ENCODE measurements at places on chromosomes 12 and 14.

GRCh38 chr12:22746720-22747119 lies 121.7 kb downstream of the ETNK1 start:
- no peak for DNase-seq

DNA sequence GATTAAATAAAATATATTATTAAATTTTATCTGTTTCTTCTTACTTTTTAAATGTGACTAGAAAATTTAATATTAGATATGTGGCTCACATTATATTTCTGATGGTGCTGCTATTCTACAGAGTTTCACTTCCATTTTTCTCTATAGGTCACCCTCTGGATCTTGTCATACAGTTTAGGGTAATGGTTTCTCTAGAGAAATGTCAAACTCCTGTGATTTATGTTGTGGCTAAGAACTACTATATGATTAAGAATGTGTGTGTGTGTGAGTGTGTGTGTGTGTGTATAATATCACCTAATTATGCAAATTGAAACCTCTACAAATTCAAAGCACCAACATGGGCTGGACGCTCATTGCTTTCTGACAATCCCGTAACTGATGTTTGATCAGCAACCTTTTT lies 325.9 kb downstream of the ADAMTS20 start:
- no peak for DNase-seq

DNA sequence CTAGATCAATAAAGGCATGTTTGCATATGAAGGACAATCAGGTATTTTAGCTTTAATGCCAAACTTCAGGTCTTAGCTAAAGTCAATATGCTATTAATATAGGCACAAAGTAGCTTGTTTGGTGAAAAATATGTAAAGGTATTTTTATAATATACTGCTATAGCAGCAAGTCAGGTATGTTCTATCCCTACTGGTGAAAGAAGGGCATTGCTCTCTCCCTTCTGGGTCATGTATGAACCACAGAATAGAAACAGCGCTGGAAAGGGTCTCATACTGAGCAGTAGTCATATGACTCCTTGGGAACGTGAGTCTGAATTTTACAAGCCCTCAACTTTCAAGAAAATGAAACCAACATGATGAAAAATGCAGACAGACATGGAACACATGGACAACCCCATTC lies 314.6 kb downstream of the GRIN2B start:
- DNase-seq: no peak

GRCh38 chr12:6774499-6775062 lies 2.3 kb downstream of the LAG3 start:
- DNase-seq: no peak

GRCh38 chr12:101857043-101857558 lies 20.3 kb upstream of the DRAM1 start:
- no peak for DNase-seq

- no peak for DNase-seq
Measured at GRCh38 chr12:112602150-112602549, 183.4 kb downstream of the PTPN11 start.

DNA sequence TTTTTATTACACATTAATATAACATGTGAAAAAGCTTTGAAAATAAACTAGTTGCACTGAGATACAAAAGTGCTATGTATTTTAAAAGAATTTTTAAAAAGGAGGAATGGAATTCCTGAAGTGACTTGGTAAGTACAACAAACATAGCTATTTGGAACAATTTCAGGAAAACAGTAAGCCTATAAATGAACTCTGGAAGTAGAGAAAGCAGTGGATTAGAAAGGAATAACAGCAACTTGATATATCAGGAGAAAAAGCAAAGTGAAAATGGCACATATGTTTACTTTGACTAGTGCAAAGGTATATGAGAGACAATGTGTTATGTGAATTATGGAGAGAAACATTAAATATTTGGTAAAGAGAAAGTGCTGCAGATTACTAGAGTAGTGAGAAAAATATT lies 811.7 kb downstream of the C12orf50 start:
- no peak for DNase-seq

DNA sequence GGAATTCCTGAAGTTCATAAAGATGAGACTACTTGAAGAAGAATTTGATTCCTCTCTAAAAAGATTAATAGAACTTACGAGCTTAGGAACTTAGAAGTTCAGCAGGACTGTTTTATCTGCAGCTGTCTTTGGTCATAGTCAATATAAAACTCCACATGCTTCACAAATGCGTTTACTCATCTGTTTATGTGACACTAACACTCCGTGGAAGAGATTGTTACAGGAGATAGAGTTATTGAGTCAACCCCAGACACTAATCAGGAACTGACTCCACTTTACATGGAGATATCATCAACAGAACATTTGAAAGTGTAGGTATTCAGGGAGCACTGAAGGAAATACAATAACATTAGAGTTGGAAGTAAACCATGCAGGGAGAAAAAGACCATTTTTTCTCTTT lies 92.8 kb downstream of the LRFN5 start:
- DNase-seq: no peak

DNA sequence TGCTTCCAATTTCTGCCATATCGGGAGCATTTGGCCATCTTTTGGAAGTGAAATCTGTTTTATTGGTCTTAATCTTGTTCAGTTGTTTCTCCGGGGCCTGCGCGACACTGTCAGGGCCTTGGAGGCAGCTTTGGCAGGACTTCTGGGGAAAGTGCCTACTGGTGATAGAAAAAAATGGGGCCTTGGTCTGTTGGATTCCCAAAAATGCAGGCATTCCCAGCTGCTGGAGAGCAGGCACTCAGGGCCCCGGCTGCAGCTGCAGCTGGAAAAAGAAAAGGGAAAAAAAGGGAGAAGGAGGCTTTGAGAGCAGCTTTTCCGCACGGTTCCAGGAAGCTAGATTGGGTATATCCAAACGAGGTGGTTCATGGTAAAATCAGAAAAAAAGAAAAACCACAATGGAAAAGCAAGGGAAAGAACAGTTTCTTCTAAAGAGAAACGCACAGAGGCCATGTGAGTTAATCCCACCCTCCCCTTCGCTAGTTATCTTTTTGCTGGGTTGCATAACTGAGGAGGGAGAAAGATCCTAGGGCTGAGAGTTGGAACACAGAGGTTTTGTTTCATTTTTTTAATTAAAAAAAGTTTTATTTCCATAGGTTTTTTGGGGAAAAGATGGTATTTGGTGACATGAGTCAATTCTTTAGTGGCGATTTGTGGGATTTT lies 134.7 kb upstream of the RFLNA start:
- no peak for DNase-seq

DNA sequence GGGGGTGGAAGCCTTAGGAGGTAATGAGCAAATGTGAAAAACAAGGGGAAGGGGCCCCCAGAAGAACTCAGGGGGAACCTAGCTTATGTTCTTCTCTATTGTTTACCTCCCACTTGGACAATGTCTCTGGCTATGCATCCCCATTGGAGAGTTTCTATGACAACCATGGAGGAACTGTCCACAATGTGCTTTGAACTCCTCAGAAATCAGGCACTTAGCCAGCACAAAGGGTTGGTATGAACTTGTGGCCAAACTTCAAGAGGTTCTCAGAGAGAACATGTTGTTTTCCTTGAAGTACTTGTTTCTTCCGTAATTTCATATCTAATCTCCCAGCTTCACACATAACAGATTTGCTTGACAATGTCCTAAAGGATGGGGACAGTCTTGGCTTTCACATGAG lies 202.8 kb upstream of the PELI2 start:
- no peak for DNase-seq

- no peak for DNase-seq
Measured at GRCh38 chr12:26741584-26742227, 91.3 kb downstream of the ITPR2 start.

DNA sequence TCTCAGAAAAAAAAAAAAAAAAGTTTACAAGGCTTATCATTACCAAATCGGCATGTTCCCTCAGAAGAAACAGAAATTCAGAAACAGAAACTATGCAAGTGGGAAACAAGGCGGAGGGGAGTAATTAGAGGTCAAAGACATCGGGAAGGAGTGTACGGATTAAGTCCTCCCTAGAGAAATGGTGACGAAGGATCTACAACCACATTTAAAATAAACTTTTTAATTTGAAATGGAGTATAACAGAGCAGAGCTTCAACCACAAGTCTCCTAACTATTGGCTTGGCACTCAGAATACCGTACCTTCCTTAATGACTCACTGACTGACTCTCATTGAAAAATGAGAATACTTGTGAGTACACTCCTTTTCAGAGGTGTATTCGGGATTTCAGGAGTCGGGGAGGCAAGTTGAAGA lies 908 bp downstream of the ENTPD5 start:
- no peak for DNase-seq

GRCh38 chr12:54489857-54490256 lies 7.7 kb upstream of the NCKAP1L start:
- no peak for DNase-seq

DNA sequence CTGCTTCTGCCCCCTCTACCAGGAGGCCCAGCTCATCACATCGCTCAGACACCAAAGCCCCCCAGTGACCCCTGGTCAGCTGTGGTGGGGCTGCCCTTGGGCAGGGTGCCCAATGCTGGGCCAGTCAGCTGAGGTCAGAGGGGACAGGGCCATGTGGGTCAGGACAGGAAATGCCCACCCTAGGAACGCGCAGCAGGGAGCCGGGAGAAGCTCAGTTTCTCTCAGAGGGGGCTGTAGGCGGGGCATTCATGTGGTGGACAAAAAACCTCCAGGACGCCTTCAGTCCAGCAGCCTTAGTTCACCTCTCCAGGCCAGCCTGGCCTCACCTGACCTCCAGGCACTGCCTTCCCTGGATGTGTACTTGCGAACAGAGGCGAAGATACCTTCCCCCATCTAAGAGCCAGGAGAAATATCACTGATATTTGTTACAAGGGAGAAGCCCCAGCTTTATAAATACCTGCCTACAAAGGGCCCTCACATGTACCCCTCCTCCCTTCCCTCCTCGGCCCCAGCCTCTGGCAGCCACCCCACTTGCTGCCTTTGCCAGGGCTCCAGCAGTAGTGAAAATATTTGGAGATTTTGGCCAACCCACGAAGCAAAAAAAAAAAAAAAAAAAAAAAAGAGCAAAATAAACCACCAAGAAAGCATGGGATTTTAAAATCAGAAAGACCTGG lies 41.9 kb upstream of the PLEKHG6 start:
- DNase-seq: no peak

DNA sequence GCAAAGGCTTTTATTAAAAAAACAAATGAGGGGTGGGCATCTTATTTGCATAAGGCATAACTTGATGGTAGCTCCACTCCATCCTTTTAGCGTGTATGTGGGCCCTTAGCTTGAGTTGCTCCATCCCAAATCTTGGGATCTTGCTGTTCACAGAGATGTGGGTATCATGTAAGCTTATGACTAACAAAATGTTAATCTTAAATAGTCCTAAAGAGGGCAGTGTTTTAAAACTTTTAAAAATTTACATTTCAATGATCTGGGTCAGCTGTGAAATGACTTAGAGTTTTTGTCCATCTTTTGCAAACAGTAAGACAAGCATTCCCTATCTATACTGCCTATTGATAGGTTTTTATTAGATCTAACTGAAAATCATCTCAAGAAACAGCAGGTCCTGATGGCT lies 86.0 kb downstream of the SLCO1A2 start:
- no peak for DNase-seq

DNA sequence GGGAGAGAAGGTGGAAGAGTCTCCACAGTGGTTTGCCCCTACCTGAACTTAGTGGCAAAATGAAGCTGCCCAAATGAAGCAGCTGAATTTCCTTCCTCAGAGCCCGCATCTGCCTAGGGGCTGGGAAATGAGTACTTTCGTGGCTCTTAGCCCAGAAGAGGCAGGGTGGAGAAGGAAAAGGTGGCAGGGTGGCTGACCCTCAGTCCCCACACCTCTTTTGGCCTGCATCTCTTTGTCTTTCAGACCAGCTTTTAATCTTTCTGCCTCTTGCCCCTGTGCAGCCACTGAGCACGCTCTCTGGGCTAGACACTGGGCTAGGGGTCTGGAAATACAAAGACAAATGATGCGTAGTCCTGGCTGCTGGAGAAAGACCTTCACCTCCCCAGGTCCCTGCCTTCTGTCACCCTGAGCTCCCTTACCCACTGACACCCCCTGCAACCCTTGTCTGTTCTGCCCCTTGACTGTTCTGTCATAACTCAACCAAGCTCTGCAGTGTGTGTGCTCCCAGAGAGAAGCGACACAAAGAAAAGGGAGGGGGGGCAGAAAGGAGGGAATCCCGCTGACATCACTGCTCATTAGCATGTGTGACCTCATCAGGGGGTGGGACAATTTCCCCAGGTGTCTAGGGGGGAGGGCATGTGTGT lies 371 bp upstream of the REM2 start:
- peak; percentile 25 for DNase-seq

DNA sequence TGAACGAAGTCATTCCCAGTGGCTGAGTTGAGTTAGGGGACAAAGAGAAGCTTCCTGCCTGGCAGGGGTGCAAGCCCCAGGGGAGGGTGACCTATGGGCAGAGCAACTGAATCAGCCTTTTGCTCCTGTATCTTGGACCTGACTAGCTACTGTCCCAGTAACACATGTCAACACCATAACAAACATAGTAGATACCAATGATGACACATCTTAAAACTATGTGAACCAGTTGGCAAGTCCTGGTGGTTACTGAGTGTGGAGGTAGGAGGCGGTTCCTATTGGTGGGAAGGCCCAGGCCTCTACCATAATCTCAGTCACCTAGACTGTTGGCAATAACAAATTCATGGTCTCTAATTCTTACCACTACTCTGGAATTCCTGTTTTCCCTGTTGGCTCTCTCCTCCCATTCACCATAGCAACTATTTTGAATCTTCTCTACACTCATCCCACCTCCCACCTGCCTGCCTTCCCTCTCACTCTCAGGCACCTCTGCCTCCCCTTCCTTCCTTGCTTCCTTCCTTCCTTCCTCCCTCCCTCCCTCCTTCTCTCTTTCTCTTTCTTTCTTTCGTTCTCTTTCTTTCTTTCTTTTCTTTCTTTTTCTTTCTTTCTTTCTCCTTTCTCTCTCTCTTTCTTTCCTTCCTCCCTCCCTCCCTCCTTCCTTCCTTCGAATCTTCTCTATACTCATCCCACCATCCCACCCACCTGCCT lies 8.1 kb upstream of the P2RX7 start:
- DNase-seq: peak; percentile 20

- DNase-seq: no peak
Measured at GRCh38 chr14:76196980-76197695, 45.4 kb downstream of the GPATCH2L start.

- no peak for DNase-seq
Measured at GRCh38 chr12:44873898-44874297, 2.2 kb downstream of the NELL2 start.

GRCh38 chr12:2642176-2642892 lies 152.4 kb upstream of the FKBP4 start:
- no peak for DNase-seq

- peak; percentile 37 for DNase-seq
Measured at GRCh38 chr14:103530390-103530789, 1.4 kb downstream of the TRMT61A start.

Measured in activated CD4-positive, alpha-beta T cell treated with anti-CD3 and anti-CD28 coated beads, Interleukin-2, amount 50 U/mL, for 48 hours (primary cell).